ENCODE measurements at places on chromosomes 3 and 15.

DNA sequence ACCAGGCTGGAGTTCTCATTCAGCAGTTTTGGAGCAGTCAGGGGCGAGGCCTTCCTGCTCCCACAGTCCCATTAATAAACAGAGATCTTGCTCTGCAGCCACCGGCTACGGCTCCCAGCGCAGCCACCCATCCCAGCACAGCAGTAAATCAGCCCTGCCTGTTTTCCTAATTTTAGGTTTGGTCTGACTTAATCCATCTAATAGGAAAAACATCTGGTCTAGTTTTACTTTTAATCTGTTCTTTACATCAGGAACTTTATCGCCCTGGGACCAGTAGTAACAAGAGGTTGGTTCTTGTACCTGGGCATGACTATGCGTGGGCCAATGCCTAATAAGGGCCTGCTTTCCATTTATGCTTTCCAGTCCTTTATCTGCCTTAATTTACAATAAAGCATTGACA lies 264.0 kb upstream of the DPH6 start:
- DNase-seq = no peak

GRCh38 chr15:73986055-73986775 lies 5.9 kb downstream of the STOML1 start:
- DNase-seq = no peak

DNA sequence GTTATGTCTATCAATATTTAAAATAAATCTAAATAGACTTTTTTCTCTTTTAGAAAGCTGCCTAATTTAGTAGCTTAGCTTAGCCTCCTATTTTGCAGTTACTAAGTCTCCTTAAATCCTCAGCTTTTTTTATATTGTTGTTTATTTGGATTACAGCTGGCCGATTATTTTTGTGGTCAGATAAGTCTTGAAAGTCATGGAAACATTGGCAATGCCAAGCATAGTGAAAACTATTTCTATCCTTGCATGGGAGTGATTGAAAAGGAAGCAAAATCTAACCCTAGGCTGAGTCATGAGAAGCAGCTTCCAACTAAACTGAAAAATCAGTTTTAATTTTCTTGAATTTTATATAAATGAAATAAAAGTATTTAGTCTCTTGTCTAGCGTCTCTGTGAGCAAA lies 1063.0 kb upstream of the GBE1 start:
- no peak for DNase-seq

DNA sequence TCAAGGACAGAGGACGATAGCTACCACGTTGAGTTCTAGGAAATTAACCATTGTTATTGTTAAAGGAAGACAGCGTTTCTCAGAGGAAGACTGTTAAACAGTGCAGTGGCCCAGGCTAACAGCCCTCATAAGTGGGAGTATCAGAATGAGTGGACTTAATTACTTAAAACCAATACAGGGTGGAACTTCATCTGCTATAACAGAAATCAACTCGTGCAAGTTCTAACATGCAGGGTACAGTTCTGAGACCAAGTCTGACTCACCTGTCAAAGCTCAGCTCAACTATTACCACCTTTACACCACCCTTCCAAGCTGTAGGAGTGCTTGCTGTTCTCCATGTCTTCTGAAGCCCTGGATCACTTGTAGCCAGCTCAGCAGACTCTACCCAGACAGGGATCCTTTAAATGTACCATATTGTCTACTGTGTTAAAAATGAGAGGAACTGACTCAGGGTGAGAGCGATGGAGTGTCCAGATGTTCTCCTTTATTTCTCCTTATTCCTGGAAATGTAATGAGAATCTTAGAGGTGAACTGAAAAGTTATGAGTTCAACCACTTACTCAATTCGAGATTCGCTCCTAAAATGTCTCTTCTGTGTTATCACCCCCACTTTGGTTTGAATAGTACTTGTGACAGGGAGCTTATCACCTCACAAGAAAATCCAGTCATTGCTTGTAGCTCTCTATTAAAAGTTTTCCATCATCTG lies 26.5 kb downstream of the CD86 start:
- DNase-seq = no peak

- DNase-seq = peak; percentile 12
Measured at GRCh38 chr3:104564045-104564643, 802.6 kb upstream of the ALCAM start.

GRCh38 chr15:42289166-42289565 lies 15.9 kb upstream of the TMEM87A start:
- DNase-seq = no peak

GRCh38 chr3:16069149-16069922 lies 105.1 kb upstream of the GALNT15 start:
- no peak for DNase-seq

- no peak for DNase-seq
Measured at GRCh38 chr3:23696842-23697241, 108.9 kb upstream of the UBE2E1 start.

GRCh38 chr3:7934362-7934761 lies 567.3 kb upstream of the LMCD1 start:
- DNase-seq = no peak

GRCh38 chr3:18447720-18448119 lies 22.6 kb upstream of the SATB1 start:
- DNase-seq = no peak

DNA sequence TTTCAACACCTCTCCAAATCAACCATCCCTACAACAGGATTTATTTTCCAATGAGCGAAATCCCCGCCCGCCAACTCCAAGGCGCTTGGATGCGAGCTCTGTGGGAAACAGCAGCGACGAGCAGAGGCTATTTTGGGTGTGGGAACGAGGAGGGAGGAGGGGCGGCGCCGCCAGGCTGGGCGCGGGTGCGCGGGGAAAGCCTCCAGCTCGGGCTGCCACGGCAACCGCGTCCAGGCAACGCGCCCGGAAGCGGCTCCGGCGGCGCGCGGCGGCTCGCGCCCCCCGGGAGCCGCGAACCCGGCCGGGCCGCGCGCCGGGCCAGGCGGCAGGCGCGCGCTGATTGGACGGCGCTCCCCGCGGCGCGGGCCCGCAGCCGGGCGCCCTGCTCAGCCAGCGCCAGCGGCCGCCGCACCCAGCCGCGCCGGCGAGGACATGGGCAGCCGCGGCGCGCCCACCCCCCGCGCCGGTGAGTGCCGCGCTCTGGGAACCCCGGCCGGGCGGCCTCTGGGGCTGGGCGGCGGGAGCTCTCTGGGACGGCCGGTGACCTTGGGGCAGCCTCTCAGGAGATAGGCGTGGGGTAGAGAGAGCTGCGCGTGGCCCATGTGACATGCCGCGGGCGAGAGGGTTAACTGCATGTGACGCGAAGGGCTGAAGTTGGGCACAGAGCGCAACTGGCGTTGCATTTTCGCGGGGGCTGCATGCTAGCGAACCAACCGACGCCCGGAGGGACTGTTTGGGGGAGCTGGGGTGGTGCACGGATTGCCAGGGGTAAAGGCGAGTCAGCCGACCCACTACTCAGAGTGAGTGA lies at the start of gene FAM81A:
Gene FAM81A (plus strand): TSS at position 370 of the 808 bp plus-strand sequence. CDS start 20,441 bp downstream, outside the sequence.
- peak; percentile 23 for DNase-seq

DNA sequence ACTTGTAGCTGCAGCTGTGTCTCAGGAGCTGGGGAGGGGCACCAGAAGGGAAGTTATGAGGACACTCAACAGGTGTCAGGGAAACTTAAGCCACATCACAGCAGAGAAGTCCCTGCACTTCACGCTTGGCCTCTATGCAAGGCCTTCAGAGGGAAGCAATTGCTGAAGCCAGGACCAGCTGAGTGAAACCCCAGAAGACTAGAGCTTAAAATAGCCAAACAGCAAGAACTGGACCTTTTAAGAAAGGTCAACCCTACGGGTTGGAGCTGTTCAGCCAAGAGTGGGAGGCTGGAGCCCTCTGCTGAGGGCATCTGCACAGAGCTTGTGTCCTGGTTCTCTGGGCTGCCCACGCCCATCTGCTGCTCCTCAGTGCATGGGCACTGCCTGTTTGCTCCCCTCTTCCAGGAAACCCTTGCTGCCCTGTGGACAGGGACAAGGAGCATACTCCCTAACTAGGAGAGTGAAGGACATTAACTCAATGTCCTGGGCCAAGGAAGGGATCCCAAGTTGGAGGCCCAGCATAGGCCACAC lies 3.9 kb upstream of the GRAMD2A start:
- DNase-seq = no peak

- no peak for DNase-seq
Measured at GRCh38 chr3:145899241-145899640, 261.7 kb downstream of the PLOD2 start.

- DNase-seq = no peak
Measured at GRCh38 chr15:66126031-66126441, 127.5 kb downstream of the MEGF11 start.

DNA sequence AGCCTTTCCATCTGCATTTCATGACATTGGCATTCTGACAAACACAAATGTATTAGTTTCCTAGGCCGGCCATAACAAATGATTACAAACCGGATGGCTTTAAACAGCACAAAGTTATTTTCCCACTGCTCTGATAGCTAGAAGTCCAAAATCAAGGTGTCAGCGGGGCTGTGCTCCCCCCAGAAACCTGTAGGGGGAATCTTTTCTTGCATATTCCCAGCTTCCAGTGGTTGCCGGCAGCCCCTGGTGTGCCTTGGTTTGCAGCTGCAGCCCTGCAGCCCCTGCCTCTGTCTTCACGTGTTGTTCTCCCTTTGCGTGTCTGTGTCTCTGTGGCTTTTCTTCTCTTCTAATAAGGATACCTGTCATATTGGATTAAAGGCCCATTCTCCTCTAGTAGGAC lies 79.0 kb upstream of the CDV3 start:
- no peak for DNase-seq

- no peak for DNase-seq
Measured at GRCh38 chr15:85545752-85546151, 165.3 kb downstream of the AKAP13 start.

DNA sequence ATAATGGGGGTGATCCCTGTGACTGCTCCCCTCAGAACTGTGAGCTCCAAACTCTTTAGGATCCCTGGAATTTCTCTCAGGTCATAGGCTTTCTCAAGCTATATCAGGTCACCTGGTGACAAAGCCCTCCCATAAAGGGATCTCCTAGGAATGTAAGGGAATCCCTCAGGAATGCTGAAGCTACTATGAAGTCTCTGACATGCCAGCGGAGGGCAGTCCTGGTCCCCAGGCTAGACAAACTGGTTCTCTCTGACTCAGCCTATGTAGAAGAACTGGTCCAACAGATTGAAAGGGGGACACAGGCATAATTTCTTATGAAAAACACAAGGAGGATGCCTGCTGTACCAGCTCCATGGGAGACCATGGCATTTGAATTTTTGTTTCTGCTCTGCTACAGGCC lies 6.7 kb downstream of the LPCAT4 start:
- no peak for DNase-seq

DNA sequence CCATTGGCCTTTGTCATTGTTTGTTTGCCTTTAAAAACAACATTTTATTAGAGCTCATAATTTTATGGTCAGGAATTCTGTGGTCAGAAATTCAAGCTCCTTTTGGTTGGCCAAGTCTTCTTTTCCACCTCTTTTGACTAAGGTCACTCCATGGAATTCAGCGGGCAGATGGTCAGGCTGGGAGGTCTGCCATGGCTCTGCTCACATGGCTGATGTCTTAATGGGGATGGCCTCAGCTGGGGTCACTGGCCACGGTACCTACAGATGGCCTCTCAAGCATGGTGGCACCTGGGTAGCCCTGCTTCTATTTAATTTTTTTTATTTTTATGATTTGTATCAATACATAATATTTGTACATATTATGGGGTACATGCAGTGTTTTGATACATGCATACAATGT lies 360.8 kb upstream of the MCTP2 start:
- DNase-seq = no peak

GRCh38 chr15:93460717-93461116 lies 371.7 kb upstream of the RGMA start:
- DNase-seq = no peak

DNA sequence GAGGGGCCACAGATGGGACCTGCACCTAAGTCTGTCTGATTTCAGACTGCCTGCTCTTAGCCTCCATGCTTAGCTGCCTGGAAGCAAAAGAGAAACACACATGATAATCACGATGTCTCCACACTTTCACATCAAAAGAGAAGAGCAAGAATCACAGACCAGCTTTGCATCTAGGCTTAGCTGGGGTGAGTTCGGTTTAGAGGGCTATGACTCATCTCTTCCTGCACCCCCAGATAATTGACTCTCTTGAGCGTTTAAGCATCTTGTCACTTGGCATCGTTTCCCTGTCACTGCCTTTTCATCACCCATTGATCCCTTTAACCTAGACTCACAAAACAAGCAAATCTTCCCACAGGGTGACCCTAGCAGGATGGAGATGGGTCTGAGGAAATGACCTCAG lies 124.0 kb downstream of the NTRK3 start:
- DNase-seq = no peak

DNA sequence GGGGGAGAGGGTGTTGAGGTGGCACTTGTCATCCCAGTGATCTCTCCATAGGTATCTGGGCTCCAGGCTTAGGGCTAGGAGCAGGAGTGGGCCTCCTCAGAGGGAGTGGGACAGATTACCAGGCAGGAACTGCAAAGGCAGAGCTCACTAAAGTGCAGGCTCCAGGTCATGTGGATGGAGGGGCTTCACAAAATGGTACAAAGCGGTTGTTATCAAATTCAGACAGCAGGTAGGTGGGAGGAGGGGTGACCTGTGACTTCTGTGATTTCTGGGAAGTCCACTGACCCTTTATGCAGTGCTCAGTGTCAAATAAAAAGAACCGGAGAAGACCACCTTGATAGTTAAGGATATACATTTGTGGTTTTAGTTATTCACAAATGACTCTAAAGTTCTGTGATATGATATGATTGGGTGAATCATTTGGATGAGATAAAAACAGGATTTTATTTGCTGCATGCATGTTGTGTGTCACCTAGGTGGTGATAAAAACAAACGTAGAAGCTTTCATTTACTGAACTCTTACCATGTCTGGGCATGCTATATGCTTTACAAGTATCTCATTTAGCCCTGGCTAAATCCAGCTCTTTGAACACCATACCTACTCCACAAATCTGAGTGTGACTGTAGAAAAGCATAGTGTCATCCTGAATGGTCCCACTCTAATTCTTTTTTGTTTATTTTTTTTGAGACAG lies 20.2 kb downstream of the ST6GAL1 start:
- DNase-seq = no peak

- DNase-seq = no peak
Measured at GRCh38 chr3:46989146-46989810, 9.8 kb downstream of the NBEAL2 start.

DNA sequence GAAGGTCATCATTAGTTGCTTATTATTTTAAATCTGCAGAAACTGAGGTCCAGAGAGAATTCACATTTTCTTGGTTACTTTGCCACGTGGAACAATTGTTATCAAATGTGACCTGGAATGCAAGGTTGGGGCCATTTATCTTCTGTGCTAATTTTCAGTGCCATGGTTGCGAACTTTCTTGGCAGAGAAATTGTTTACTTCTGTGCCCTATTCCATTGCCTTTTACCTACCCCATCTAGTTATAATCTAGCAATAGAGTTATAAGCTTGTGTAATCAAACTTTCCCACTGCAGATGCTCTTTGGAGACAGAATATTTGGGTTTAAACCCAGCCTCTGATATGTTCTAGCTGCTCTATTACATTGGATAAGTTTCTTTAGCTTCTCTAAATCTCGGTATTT lies 242.9 kb downstream of the LPP start:
- no peak for DNase-seq
